ENCODE measurements at places on chromosomes 4 and X. TPM values are rescaled to one million over a fixed set of nuclear protein-coding genes. Genes with fewer than 3 reads are reported as not detected.

- DNase-seq: no peak
These were observed 3.6 kb upstream of the FHL1 start for GRCh38 chrX:136143711-136144110.

DNA sequence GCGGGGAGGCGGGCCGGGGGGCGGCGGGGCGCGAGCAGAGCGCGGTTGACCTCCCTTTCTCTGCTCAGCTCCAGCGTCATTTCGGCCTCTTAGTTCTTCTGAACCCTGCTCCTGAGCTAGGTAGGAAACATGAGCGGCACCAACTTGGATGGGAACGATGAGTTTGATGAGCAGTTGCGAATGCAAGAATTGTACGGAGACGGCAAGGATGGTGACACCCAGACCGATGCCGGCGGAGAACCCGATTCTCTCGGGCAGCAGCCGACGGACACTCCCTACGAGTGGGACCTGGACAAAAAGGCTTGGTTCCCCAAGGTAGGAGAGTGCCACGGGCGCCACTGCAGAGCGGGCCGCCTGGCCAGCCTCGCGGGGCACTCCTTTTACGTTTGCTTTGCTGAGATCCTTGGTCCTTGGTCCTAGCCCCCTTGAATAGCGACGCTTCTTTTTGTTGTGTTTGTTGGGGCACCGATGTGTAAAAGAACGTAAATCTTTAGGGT, at the start of gene HTATSF1:
Gene HTATSF1, plus strand, starts transcription at position 37 of the 497 bp plus-strand sequence. Its CDS starts 93 bp downstream, at position 130.
- peak; percentile 27 for DNase-seq

Gene GABRG1
- not detected for total RNA-seq

Gene SPRY1
- total RNA-seq: 59.2 TPM

Gene CSN1S1
- total RNA-seq: not detected
